ENCODE measurements at places on chromosomes 7 and 10. TPM values are rescaled to one million over a fixed set of nuclear protein-coding genes. Genes with fewer than 3 reads are reported as not detected.

The CPN1 gene
- not detected for total RNA-seq

The VENTX gene
- 0.17 TPM for total RNA-seq

The INTS15 gene
- 47.9 TPM for total RNA-seq

DNA sequence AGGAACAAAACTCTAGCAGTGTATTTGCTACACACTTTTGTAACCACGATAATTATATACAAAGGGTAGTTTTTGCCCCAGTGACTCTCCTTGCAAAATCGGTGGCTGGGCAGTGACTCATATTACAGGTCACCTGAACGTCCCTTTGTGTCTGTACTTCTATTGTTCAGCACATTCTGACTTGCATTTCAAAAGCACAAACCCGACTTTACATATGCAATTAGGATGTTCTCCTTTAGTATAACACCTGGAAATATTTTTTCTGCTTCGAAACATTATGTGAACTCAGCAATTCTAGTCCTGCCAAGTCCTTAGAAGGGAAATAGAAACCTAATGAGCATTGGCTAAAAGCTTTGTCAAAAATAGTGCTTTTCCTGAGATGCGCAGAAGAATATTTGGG, 6.0 kb downstream of the PRR15 start:
- DNase-seq, result no peak

GRCh38 chr7:20735346-20736065, 51.2 kb downstream of the SP8 start:
- no peak for DNase-seq

- no peak for DNase-seq
Observed at GRCh38 chr10:130212746-130213145, 76.6 kb downstream of the GLRX3 start.

DNA sequence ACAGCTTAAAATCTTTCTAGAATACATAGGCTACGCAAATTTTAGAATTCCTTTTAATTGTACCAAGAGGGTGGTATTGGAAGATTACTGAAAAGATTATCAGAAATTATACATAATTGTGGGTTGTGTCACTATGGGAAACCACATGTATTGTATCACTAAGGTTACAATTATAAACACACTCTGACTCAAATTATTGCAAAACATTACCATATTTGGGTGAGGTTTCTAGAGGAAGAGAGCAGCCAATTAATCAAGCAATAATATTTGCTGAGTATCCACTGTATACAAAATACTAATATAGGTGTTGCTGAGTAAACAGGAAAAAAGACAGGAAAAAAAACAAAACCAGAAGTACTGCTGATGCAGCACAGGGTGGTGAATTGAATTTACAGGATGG, 3.1 kb upstream of the CAPZA2 start:
- DNase-seq, result no peak

- no peak for DNase-seq
Observed at GRCh38 chr7:17681965-17682364, 258.3 kb downstream of the SNX13 start.

- DNase-seq, result no peak
Observed at GRCh38 chr7:44158096-44158872, 17.2 kb upstream of the MYL7 start.

DNA sequence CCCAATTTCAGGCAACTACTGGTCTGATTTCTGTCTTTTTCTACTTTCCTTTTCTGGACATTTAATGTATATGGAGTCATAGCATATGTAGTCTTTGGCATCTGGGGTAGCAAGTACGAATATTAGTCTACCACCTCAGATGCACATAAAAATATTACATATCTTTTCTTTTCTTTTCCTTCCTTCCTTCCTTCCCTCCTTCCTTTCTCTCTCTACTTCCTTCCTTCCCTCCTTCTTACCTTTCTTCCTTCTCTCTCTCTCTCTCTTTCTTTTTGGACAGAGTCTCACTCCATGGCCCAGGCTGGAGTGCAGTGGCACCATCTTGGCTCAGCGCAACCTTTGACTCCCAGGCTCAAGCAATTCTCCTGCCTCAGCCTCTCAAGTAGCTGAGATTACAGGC, 4.0 kb upstream of the OPTN start:
- DNase-seq, result no peak
